NCI-H1694 (cell line): ENCODE measurements at places on chromosomes 1 and 21.

GRCh38 chr1:109793089-109793485, 29.4 kb upstream of the EPS8L3 start:
- DNase-seq, result no peak

- DNase-seq, result no peak
Measured at GRCh38 chr21:41360072-41360821, 1.6 kb upstream of the MX2 start.

- no peak for DNase-seq
Measured at GRCh38 chr1:7470904-7471638, 300.0 kb upstream of the VAMP3 start.

- DNase-seq, result no peak
Measured at GRCh38 chr1:116426401-116426800, 53.4 kb downstream of the ATP1A1 start.

DNA sequence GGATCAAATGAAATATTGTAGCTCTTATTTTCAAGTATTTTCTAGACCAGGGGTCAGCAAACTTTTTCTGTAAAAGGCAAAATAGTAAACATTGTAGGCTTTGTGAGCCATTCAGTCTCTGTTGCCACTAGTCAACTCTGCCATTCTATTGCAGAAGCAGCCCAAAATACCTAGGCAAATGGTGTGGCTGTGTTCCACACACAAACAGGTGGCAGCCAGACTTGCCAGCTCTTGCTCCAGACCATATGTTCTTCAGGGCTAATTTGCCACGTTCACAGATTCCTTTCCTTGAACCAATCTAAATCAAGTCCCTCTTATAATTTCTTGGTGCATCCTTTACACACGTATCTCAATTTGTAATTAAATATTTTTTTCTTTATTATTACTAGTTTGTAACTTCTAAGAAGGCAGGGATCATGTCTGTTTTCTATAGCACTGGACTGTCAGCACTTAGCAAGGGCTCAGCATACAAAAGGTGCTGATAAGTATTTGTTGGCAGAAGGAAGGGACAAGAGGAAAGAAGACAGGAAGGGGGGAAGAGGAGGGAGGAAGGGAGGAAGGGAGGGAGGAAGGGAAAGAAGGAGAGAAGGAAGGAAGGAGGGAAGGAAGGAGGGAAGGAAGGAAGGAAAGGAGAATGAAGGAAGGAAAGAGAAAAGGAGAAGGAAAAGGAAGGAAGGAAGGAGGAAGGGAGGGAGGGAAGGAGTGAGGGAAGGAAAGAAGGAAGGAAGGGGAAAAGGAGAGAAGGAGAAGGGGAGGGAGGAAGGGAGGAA, 106.5 kb upstream of the EDEM3 start:
- DNase-seq, result peak; percentile 89

GRCh38 chr1:80926531-80926930, 874.2 kb upstream of the ADGRL2 start:
- no peak for DNase-seq

DNA sequence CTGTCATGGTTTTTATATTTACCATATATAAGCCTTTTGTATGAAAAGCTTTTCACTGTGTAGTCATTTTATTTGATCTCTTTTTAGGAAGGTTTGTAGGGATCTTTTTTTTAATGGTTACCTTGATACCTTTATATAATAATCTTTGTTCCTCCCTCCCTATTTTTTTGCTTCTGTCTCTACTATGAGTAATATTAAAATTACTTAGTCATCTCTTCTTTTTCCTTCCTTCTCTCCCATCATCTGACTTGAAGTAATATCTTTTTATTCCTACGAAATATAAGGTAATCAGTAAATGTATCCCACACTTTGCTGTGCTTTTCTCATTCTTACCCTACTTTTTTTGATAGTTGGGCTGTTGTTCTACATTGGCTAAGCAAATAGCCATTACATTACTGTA, 161.4 kb downstream of the MAGI3 start:
- DNase-seq, result no peak

DNA sequence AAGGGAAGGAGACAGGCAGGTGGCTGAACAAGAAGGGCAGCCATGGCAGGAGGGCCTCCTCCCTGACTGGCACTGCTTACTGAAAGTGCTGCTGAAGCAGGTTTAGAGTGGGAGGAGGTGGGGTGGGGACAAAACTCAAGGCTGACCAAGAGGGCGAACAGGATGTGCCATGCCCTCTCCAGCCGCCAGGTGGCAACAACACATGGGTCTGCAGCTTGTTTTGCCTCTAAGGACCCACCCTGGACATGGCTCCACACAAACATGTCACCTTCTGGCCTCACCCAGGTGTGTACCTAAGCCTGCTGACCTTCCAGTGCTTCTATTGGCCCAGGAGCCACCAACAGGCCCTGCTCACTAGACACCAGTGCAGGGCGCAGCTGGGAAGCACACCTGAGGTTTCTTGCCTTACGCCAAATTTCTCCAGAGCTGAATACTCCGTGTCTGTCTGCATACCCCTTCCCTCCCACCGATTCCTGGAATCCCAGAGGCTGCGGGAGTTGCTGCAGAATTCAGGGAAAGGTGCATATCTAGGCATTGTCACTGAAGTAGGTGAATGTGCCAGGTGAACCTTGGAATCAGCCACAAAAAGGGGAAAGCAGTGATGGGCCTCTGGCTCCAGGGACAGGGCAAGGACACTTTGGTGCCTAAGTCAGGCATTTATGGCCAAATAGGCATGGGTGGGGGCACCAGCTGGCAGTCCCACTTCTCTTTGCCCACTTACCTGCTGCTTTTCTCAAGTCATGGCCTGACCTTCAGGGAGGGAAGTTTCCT, 5.3 kb downstream of the PSRC1 start:
- DNase-seq, result peak; percentile 34

- DNase-seq, result no peak
Measured at GRCh38 chr1:159879977-159880376, 17.5 kb upstream of the VSIG8 start.

DNA sequence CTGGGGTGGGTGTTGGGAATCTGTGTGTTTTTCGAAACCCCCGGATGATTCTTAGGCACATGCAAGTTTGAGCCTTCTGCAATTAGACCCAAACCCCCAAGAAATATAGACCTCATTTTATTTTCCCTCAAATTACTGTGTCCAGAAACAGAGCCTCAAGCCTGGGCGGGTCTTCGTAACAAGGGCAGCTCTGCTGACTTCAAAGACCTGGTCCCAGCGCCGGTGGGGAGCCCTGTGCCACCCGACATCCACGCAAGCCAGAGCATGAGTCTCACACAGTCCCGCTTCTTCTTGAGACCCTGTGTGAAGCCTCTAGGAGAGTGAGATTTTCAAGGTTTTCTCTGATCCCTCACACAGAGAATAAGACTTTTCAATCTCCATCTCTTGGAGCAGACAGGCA, 397.3 kb downstream of the RPS6KC1 start:
- no peak for DNase-seq
